ENCODE measurements at places on chromosomes 6 and 20.

GRCh38 chr6:90887764-90888163 lies 300.9 kb upstream of the MAP3K7 start:
- DNase-seq, result no peak

- DNase-seq, result no peak
These were observed 29.9 kb downstream of the COX4I2 start for GRCh38 chr20:31667315-31668285.

DNA sequence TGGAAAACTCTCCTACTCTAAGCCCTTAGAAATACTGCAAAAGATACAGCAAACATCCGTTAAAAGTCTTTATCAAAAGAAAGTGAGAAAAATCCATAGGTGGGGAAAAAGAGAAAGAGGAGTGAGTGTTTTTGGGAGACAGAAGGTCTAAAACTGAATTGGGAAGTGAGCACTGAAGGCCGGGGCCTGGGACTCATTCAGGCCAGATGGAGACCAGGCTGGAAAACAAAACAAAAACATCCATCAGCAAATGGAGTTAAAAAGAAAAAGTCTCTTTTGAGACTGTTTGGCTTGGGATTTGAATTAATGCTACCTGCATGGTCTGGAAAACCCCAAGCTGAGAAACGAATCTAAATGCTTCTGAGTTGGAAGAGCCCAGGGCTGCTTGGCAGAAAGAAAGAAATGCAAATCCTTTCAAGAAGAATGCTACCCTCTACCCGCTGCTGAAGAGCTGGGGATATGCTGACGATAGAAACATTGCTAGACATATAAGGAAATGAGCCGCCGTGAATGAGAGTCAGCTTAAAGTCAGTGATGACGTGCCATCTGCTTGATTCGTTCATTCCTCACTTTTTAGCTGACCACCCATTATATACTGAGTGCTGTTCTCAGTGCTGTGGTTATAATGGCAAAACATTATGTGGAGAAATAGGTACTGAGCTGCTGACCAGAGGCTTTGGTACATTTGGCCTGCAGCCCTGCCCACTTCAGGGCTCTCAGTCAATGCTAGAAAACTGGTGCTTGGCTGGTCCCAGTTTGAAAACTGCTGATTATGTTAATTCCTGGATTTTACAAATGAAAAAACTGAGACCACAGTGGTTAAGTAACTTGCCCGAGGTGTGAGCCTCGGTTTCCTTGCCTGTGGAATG lies 28.0 kb upstream of the TULP4 start:
- peak; percentile 43 for DNase-seq

- DNase-seq, result peak; percentile 15
These were observed 149.4 kb upstream of the NOX3 start for GRCh38 chr6:155604991-155605390.

GRCh38 chr6:158789115-158789917 lies 29.9 kb downstream of the EZR start:
- DNase-seq, result no peak

- no peak for DNase-seq
These were observed 41.4 kb downstream of the KIZ start for GRCh38 chr20:21167261-21167660.

DNA sequence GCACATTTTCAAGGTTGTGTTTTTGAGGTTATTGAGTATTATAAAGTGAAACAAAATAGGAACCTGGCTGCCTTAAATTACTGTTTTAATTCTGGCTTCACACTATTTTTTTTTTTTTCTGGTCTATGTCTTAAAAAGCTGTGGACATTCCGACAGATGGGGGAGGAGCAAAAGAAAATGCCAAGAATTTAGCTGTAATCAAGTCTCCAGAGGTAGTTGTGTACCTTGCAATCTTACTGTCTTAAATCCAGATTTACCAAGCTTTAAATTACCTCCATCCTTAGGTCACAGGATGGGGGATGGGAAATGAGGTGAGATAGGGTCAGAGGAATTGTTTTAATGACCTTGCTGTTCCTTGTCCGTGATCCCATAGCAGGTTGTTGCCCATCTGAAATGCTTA lies 182.8 kb downstream of the UTRN start:
- no peak for DNase-seq

- no peak for DNase-seq
These were observed 22.6 kb upstream of the RUNX2 start for GRCh38 chr6:45305546-45305945.

DNA sequence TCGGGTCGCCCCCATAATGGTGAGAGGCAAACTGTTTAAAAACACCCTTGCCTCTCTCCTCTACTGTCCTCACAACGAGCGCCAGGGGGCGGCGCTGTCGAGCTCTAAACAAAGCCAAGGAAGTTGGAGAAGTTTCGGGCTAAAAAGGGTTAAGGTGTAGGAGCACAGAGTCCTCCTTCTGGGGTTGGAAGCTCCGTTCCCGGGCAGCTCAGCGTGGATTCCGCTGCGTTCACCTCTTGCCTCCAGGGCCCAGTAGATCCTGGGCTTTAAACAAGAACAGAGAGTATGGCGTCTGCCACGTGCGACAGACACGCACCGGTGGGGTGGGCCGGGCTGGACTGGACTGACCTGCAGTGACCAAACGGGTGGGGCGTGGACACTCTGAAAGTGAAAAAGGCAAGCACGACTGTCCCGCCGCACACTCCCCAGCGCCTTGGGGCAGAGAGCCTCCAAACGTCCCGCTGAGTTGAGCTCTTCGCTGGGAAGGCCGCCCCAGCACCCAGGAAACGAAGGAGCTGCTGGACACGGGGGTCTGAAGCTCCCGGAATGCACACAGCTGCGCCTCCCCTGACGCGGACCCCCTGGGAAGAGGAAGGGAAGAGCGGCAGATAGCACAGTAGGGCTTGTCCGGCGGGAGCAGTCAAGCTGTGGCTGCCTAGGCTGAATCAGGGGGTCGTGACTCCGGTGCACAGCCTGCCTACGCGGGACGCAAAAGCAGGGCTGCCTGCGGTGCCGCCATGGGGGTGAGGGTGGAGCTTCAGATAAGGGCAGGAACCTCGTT lies 1.6 kb upstream of the THBD start:
- DNase-seq, result no peak

- DNase-seq, result no peak
These were observed 194.3 kb upstream of the SMLR1 start for GRCh38 chr6:130632897-130633296.

GRCh38 chr20:36607586-36608387 lies 2.2 kb downstream of the RAB5IF start:
- DNase-seq, result no peak

GRCh38 chr20:62805155-62805710 lies 598 bp downstream of the OGFR start:
- no peak for DNase-seq

DNA sequence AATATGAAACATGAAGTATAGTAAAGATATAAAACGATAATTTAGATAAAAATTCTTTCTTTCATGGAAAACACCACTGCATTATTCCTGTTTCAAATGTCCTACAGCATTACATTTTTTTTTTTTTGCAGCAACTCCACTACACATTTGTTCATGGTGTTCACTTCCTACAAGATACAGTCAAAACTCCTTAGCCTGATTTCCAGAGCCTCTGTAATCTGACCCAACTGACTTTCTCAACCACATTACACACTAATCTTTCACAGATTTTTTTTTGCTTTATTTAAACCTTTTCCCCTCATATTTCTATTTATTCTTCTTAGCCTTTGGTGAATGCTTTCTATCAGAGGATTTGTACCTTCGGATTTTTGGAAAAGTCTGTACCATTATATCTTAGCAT lies 176.5 kb upstream of the PDE7B start:
- DNase-seq, result no peak

DNA sequence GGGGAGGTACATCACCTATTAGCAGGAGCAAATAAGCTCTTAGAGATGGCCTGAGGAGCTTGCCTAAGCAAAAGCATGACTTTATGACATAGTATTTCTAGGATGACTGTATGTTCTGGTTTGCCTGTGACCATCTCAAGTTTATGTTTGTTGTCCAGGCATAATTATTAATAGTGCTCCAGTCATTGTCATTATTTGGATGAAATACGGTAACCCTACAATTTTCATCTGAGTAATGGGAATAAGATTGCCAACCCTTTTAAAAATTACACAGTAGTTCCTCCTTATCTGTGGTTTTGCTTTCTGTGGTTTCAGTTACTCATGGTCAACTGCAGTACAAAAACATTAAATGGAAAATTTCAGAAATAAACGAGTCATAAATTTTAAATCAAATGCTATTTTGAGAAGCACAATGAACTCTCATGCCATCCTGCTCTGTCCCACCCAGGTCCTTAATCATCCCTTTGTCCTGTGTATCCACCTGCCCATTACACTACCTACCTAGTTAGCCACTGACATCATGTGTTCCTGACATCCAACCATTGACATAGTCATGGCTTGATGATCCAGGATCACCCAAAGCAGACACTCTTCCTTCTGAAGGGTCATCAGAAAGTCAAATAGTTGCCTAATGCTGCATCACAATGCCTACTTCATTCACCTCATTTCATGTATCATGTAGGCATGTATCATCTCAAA lies 27.0 kb upstream of the TFB1M start:
- peak; percentile 43 for DNase-seq

DNA sequence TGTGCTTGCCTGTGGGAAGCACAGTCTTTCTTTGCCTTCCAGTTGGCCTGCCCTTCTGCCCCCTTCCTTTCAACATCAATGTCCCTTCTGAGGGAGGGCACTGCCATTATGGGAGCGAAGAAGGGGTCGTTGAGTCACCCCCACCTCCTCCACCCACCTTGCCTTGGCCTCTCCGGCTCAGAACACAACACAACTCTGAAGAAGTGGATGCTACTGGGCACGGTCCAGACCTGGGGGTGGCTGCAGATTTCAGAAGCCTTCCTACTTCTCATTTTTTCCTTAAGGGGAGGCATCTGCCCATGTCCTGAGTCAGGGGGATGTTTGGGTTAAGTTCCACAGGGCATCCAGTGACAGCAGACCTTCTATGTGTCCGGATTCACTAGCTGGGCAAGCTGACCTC lies 72.1 kb downstream of the GFOD1 start:
- DNase-seq, result no peak

Data from HS-27A (cell line).